Esophagus muscularis mucosa (tissue), 4 donors: ENCODE measurements at places on chromosomes 6 and 20.

DNA sequence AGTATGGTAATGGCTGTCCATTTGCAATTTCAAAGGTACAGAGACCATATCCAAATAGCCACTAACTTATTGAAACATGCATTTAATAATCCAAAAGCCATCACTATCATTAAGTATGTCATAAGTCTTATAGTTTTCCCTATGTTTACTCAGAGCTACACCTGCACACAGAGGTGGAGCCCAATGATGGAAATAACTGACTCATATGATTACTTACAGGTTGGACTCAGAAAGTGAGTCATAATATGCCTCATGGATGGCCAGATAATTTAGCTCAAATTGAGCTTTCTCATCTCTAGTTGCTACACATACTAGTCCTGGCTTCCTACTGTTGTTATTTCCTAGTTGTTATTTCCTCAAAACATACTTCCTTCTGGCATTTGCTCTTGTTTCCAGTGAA is 104.4 kb upstream of the KHDRBS2 start:
- no peak for DNase-seq
- H3K36me3 ChIP-seq, result no peaks in the 10 kb centered on the region
- no peak overlapping the region for H3K4me3 ChIP-seq
- no peak overlapping the region for H3K27ac ChIP-seq
- no peaks in the 10 kb centered on the region for H3K27me3 ChIP-seq

DNA sequence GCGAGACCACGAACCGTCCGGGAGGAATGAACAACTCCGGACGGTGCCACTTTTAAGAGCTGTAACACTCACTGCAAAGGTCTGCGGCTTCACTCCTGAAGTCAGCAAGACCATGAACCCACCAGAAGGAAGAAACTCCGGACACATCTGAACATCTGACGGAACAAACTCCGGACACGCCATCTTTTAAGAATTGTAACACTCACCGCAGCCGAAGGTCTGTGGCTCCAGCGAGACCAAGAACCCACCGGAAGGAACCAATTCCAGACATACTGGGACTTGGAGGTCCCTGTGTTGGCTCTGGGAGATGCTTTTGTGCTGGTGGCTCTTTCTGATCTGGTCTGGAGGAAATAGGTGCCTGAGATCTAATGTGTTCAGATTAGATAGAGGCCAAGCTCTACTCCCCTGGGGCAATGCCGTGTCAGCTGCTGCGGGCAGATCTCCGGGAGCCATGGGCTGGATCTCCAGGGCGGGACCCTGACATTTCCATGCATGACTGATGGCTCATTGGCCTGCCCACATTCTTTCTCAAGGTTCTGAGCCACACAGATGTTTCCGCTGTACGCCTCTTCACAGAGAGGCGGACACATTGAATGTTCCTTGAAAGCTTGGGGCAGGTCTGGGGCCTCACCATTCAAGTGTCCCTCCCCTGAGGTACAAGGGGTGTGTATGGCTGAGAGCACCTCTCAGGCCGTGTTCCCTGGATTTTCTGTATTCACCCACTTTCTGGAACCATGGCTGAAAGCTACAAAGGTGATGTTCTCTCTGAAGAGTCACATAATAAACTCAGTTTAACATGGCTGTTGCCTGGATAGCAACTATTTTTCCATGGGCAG is 29.3 kb downstream of the GMPR start:
- no peak overlapping the region for H3K4me3 ChIP-seq
- DNase-seq, result no peak
- peaks cover 8% of the 10 kb centered on the region for H3K36me3 ChIP-seq
- no peaks in the 10 kb centered on the region for H3K4me1 ChIP-seq
- no peak overlapping the region for H3K27ac ChIP-seq

GRCh38 chr6:104218116-104218515 is 641.6 kb downstream of the HACE1 start:
- no peak for DNase-seq
- H3K4me1 ChIP-seq, result no peaks in the 10 kb centered on the region
- no peak overlapping the region for H3K4me3 ChIP-seq
- no peak overlapping the region for H3K27ac ChIP-seq
- no peaks in the 10 kb centered on the region for H3K27me3 ChIP-seq

GRCh38 chr6:34671801-34672656 is 24.5 kb downstream of the ILRUN start:
- no peak overlapping the region for H3K4me3 ChIP-seq
- no peak for DNase-seq
- H3K4me1 ChIP-seq, result peaks cover 56% of the 10 kb centered on the region
- no peaks in the 10 kb centered on the region for H3K27me3 ChIP-seq
- no peaks in the 10 kb centered on the region for H3K36me3 ChIP-seq
- no peak overlapping the region for H3K27ac ChIP-seq

- no peak overlapping the region for H3K27ac ChIP-seq
- no peak for DNase-seq
- H3K36me3 ChIP-seq, result no peaks in the 10 kb centered on the region
- peaks cover 63% of the 10 kb centered on the region for H3K27me3 ChIP-seq
- H3K4me3 ChIP-seq, result no peak overlapping the region
Measured at GRCh38 chr20:46040902-46041535, 12.0 kb downstream of the SLC12A5 start.

DNA sequence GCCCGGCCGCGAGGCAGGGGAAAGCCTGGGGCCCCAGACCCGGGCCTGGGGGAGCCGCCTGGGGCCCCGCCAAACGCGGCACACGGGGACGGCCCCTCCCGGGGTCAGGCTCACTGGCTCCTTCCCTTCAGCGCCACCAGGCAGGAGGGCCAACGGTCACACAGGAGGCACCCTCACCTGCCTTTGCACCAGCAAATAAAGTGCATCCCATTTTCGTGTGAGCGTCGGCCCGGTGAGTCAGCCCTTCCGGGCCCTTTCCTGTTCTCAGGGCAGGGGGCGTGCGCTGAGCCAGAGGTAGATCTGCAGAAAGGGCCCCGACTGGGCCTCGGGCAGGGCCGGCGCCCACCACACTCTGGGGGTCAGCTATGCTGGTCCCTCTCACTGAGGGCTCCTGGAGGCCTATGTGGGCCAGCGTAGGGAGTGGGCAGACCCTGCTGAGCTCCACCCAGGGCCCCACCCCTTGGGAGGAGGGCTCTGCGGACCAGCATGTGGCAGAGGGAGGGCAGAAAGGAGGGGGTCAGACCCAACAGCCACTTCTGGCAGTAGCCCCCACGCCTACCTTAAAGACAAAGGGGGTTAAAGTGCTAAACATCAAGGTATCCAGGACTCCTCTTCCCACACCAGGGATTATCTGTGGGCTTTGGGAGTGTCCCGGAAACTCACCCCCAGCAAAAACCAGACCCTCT is 931 bp upstream of the UCKL1 start:
- H3K36me3 ChIP-seq, result peaks cover 35% of the 10 kb centered on the region
- peak overlapping the region; percentile 93 for H3K4me3 ChIP-seq
- no peak for DNase-seq
- H3K27me3 ChIP-seq, result no peaks in the 10 kb centered on the region
- peaks cover 51% of the 10 kb centered on the region for H3K4me1 ChIP-seq

DNA sequence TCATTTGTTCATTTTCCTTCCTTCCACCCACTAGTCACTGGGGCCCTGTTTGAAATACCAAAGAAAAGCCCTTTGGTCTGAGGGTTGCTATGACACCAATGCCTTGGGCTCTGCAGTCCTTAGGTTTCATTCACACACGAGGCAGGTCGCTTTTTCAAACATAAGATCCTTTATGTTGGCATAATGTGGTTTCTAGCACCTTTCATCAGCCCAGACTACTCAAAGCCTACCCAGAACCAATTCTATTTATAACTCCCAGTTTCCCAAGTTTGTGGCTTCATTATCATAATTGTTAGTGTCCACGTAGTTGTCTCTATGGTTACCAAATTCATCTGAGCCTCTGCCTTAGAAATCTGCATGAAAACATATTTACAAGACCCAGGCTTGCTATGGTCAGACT is 6.6 kb upstream of the TP53RK start:
- H3K36me3 ChIP-seq, result no peaks in the 10 kb centered on the region
- no peaks in the 10 kb centered on the region for H3K27me3 ChIP-seq
- H3K27ac ChIP-seq, result no peak overlapping the region

DNA sequence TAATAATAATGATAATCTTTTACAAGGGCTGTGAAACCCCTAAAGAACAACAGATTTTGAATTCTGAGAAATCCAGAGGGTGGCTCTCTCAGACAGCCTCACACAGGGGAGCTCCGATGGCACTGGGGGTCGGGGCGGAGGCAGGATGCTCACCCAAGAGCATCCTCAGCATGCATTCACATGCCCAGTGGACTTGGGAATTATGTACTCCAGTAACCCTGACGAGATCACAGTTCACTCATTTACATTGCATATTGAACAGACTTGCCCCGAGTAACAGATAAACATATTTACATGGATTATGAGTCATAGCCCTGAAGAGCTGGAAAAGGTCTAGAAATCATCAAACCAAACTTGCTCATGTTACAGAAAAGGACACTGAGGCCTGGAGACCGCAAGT is 482.7 kb upstream of the JARID2 start:
- no peak overlapping the region for H3K27ac ChIP-seq
- H3K4me3 ChIP-seq, result no peak overlapping the region
- H3K4me1 ChIP-seq, result no peaks in the 10 kb centered on the region
- H3K27me3 ChIP-seq, result no peaks in the 10 kb centered on the region
- no peaks in the 10 kb centered on the region for H3K36me3 ChIP-seq
- no peak for DNase-seq

DNA sequence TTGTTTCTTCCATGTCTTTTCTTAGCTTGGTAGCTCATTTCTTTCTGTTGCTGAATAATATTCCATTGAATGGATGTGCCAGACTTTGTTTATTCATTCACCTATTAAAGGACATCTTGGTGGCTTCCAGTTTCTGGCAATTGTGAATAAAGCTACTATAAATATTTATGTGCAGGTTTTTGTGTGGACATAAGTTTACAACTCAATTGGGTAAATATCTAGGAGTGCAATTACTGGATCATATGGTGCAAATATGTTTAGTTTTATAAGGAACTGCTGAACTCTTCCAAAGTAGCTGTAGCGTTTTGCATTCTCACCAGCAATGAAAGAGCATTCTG is 16.8 kb upstream of the SDCBP2 start:
- no peak overlapping the region for H3K4me3 ChIP-seq
- H3K27me3 ChIP-seq, result no peaks in the 10 kb centered on the region
- no peaks in the 10 kb centered on the region for H3K36me3 ChIP-seq
- no peaks in the 10 kb centered on the region for H3K4me1 ChIP-seq
- no peak for DNase-seq

GRCh38 chr6:37994223-37994622 is 174.7 kb downstream of the ZFAND3 start:
- no peaks in the 10 kb centered on the region for H3K36me3 ChIP-seq
- no peak overlapping the region for H3K27ac ChIP-seq
- no peaks in the 10 kb centered on the region for H3K27me3 ChIP-seq
- no peak for DNase-seq
- peaks cover 25% of the 10 kb centered on the region for H3K4me1 ChIP-seq
- H3K4me3 ChIP-seq, result no peak overlapping the region

- no peak overlapping the region for H3K27ac ChIP-seq
- no peaks in the 10 kb centered on the region for H3K4me1 ChIP-seq
- no peaks in the 10 kb centered on the region for H3K36me3 ChIP-seq
- H3K4me3 ChIP-seq, result no peak overlapping the region
- peaks cover 85% of the 10 kb centered on the region for H3K27me3 ChIP-seq
- no peak for DNase-seq
Measured at GRCh38 chr6:35787266-35788218, 6.7 kb downstream of the CLPSL1 start.

DNA sequence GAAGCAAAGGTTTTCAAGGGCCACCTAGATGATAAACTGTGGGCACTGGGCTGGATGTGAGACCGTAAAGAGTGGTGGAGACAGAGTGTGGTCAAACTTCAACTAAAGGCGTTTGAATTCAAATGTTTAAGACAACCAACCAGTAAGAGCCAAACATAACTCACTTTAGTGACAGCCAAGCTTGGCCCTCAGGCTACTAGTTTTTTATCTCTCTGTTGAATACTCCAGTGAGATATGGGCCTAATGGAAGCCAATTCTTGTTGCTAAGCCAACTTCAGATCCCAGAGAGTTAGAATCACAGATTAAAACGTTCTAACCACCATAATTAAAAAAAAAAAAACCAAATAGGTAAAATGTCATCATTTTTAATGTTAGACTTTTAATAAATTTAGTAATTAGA is 57.3 kb downstream of the TRMT6 start:
- DNase-seq, result no peak
- H3K27ac ChIP-seq, result no peak overlapping the region
- H3K36me3 ChIP-seq, result no peaks in the 10 kb centered on the region
- no peak overlapping the region for H3K4me3 ChIP-seq
- H3K27me3 ChIP-seq, result no peaks in the 10 kb centered on the region
